Ovary (tissue), 10 donors: ENCODE measurements at places on chromosomes 5 and 9. TPM values are rescaled to one million over a fixed set of nuclear protein-coding genes. Genes with fewer than 3 reads are reported as not detected.

Gene ORM2
- total RNA-seq: not detected

Gene STK32A
- 1.8 TPM for total RNA-seq

Gene PAEP
- 8.8 TPM for total RNA-seq

DNA sequence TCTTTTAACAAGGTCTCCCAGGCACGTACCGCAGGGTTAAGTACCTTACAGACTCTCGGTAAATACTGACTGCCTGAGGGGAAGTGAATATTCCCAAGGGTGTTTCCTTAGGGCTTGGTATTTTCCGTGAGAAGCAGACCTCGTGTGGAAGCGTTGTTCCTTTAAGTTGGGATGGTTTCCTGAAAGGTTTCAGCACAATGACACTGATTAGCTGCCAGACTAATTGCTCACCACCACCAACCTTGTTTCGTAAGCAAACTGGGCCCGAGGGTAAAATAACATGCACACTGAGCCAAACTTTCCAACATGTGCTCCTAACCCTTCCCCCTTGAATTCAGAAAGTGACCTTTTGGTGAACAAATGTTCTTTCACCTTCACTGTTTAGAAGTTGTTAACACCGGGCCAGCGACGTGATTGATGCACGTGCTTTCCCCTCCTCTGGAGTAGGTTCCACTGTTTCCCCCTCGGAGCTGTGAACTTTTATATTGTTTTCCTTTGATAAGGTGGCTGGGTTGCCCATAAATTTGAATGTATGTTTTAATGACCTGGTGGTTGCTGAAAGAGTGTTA, 128.1 kb upstream of the RPS23 start:
- no peak for DNase-seq

GRCh38 chr5:115190388-115190787, 20.7 kb upstream of the TRIM36 start:
- DNase-seq: no peak

GRCh38 chr9:121253821-121254501, 14.0 kb upstream of the GSN start:
- no peak for DNase-seq

- DNase-seq: peak; percentile 79
These were observed 138.3 kb downstream of the RFK start for GRCh38 chr9:76255781-76256455.

DNA sequence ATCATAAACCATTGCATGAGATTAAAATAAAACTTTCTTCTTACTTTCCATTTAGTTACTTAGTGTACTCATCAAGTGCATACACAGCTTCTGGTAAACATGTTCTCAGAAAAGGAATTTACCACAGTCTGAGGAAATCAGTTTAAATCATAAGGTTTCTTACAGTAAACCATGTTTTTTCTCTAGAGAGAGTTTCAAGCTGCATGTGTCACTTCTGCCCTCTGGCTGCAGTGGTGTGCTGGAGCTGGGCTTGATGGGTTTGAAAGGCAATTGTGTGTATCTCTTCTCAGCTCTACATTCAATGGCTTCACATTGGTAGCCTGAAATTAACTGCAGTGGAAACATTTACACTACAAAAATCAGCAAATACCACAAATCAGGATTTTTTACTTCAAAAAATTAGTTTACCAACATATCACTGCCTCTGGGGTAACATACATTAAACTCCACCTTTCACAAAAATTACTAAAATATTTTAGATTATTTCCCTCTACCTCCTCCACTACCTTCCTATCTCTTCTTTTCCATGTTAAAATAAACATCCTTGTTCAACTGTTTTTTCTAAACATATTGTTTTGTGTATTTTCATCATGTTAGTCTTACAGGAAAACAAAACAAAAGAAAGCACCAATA, 414.3 kb downstream of the ANXA1 start:
- no peak for DNase-seq

GRCh38 chr5:97142521-97143254, at the start of gene LIX1:
Gene LIX1 (minus strand): TSS chr5:97142611. CDS start chr5:97142576, 35 bp downstream.
- DNase-seq: no peak
